ENCODE measurements at places on chromosomes 6 and 20. TPM values are rescaled to one million over a fixed set of nuclear protein-coding genes. Genes with fewer than 3 reads are reported as not detected.
A peak's percentile ranks its signal among the peaks of the same experiment; 100 is the strongest.

Gene SLC22A7
- total RNA-seq: not detected

- DNase-seq: no peak
Observed at GRCh38 chr20:52572687-52573086, 381.1 kb upstream of the ZFP64 start.

DNA sequence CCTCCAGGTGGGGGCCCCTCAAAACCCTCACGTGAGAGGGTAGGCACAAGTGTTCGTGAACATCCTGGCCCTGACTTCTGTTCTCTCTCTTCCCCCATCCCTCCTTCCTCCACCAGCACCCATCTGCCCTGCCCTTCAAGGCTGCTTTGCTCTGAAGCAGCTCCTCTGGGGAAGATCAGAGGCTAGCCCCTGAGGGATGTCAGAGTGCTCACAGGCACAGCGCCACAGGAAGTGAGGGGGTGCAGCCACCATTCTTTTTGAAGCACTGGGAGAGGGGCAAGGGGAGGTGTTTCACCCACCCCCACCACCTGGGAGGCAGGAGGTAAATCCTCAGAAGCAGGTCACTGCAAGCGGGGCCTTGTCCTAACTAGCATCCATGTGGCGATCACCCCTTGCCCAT is 11.4 kb downstream of the MOCS1 start:
- DNase-seq: no peak

DNA sequence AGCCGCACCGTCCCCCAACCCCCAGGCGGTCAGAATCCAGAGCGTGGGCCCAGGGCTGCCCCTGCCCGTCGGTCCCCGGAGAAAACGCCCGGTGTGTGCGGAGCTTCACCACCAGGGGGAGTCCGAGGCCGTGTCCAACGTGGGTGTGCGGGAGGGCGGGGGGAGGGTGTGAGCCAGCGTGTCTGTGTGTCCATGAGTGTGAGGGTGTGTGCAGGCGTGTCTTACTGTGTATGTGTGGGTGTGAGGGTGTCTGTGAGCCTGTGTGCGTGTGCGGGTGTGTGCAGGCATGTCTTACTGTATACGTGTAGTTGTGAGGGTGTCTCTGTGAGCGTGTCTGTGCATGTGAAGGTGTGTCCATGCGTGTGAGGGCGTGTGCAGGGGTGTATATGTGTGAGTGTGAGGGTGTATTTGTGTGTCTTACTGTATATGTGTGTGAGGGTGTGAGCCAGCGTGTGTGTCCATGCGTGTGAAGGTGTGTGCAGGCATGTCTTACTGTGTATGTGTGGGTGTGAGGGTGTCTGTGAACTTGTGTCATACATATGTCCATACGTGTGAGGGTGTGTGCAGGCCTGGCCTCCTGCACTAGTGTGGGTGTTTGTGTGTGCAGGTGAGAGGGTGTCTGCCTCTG is 24.6 kb upstream of the GATA5 start:
- DNase-seq: peak; percentile 89

Gene TGM6
- not detected for total RNA-seq

DNA sequence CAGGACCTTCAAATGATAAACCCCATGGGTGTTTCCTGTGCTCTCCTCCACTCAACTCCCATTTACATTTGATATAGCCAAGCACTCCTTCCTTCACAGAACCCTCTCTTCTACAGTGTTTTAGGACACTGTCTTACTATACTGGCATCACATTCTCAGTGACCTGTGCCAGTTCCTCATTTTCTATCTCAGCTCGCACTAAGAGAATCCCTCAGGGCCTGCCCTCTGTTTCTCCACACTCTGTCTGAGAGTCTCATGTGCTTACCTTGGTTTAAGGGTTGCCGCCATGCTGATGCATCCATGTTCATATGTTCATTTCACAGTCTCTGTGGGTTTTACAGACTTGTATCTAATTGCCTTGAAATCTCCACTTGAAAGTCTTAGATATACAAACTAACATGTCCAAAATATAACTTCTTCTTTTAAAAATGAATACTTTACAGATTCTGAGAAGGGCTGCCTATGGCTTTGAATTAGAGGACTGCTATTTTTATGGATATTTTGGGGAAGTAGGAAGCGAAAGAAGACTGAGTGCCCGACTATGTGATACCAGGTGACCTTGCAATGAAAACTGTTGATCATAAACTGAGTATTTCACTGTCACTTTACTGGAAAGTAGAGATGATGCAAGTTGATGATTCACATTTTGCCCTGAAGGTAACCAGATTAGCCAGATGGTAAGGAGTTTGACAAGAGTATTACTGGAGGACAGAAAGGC is 153.1 kb upstream of the SIM1 start:
- DNase-seq: no peak

All from Right ventricle myocardium superior (tissue), 1 donor.